GM23248 (cell line): ENCODE measurements at places on chromosomes 6 and 20. TPM values are rescaled to one million over a fixed set of nuclear protein-coding genes. Genes with fewer than 3 reads are reported as not detected.

- DNase-seq = no peak
- no peak overlapping the region for H3K4me3 ChIP-seq
- H3K36me3 ChIP-seq = peaks cover 58% of the 10 kb centered on the region
- H3K27me3 ChIP-seq = no peaks in the 10 kb centered on the region
- no peak overlapping the region for H3K27ac ChIP-seq
- peaks cover 47% of the 10 kb centered on the region for H3K4me1 ChIP-seq
These were observed 21.9 kb downstream of the FAM217A start for GRCh38 chr6:4057036-4057435.

- DNase-seq = no peak
- H3K27ac ChIP-seq = no peak overlapping the region
- H3K4me3 ChIP-seq = no peak overlapping the region
These were observed 72.3 kb downstream of the ZNF133 start for GRCh38 chr20:18360635-18361034.

DNA sequence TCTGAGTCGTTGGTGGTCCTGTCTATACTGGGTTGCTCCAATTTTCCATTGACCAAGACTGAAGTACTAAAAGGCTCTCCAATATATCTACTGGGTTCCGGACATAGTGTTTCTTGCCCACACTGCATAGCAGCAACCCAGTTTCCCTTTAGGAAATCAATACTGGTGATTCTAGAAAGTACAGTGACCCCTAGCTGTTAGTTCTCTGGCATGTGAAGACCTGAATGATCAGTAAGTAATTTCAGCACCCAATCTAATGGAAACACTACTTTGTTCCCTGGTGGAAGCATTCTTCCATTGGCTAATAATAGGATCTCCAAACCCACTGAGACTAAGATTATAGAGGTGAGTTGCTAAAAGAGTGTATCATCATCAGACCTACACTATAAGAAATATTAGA, 40.8 kb upstream of the STMND1 start:
- no peak for DNase-seq
- no peak overlapping the region for H3K4me3 ChIP-seq
- no peak overlapping the region for H3K27ac ChIP-seq
- H3K27me3 ChIP-seq = no peaks in the 10 kb centered on the region
- no peaks in the 10 kb centered on the region for H3K36me3 ChIP-seq

GRCh38 chr6:168377856-168378832, 58.6 kb upstream of the DACT2 start:
- no peaks in the 10 kb centered on the region for H3K36me3 ChIP-seq
- H3K4me3 ChIP-seq = no peak overlapping the region
- no peak for DNase-seq
- H3K27ac ChIP-seq = no peak overlapping the region
- H3K27me3 ChIP-seq = no peaks in the 10 kb centered on the region

- H3K4me3 ChIP-seq = no peak overlapping the region
- H3K36me3 ChIP-seq = no peaks in the 10 kb centered on the region
- DNase-seq = no peak
- H3K4me1 ChIP-seq = peaks cover 9% of the 10 kb centered on the region
- H3K27ac ChIP-seq = no peak overlapping the region
These were observed 10.4 kb downstream of the CD83 start for GRCh38 chr6:14128012-14128411.

- no peaks in the 10 kb centered on the region for H3K36me3 ChIP-seq
- DNase-seq = peak; percentile 91
- H3K27me3 ChIP-seq = no peaks in the 10 kb centered on the region
- H3K4me3 ChIP-seq = 0 out of 2 replicates have a peak overlapping the region, but pooled peaks have one; percentile 9
- H3K27ac ChIP-seq = peak overlapping the region; percentile 96
- H3K4me1 ChIP-seq = peaks cover 45% of the 10 kb centered on the region
These were observed 94.0 kb upstream of the HIVEP1 start for GRCh38 chr6:11917951-11918738.

GRCh38 chr20:52722926-52723688, 249.1 kb upstream of the TSHZ2 start:
- DNase-seq = no peak
- H3K4me3 ChIP-seq = no peak overlapping the region
- no peaks in the 10 kb centered on the region for H3K36me3 ChIP-seq
- no peaks in the 10 kb centered on the region; the same call in 1 of the 2 replicates for H3K27me3 ChIP-seq

- H3K27ac ChIP-seq = no peak overlapping the region
- no peaks in the 10 kb centered on the region for H3K27me3 ChIP-seq
- DNase-seq = no peak
- H3K4me1 ChIP-seq = 0 out of 2 replicates have a peak, but pooled peaks cover 9% of the 10 kb centered on the region
These were observed 158.8 kb downstream of the CDK19 start for GRCh38 chr6:110656492-110656891.

- no peak for DNase-seq
- H3K36me3 ChIP-seq = no peaks in the 10 kb centered on the region
- H3K4me1 ChIP-seq = peaks cover 13% of the 10 kb centered on the region
- no peak overlapping the region for H3K27ac ChIP-seq
- no peak overlapping the region for H3K4me3 ChIP-seq
These were observed 31.4 kb upstream of the TMEM30A start for GRCh38 chr6:75315978-75316377.

DNA sequence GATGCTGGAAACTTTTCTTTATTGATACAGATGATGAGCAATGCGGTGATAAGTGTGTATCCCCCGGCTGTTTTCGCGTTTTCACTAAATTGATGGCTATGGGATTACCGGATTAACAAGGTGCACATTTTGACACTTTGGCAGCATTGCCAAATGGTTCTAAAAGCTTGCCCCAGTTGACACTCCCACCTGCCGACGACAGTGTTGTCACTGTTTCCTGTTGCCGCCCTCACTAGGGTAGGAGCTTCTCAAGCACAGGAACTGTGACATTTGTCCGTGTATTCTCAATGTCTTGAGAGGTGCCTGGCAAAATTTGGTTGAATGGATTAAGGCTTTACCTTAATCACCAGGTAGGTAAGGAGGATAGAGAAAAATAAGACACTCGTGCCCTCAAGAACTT, 9.8 kb upstream of the MAPK13 start:
- H3K27ac ChIP-seq = no peak overlapping the region
- no peaks in the 10 kb centered on the region for H3K27me3 ChIP-seq
- no peak for DNase-seq
- H3K4me3 ChIP-seq = no peak overlapping the region

DNA sequence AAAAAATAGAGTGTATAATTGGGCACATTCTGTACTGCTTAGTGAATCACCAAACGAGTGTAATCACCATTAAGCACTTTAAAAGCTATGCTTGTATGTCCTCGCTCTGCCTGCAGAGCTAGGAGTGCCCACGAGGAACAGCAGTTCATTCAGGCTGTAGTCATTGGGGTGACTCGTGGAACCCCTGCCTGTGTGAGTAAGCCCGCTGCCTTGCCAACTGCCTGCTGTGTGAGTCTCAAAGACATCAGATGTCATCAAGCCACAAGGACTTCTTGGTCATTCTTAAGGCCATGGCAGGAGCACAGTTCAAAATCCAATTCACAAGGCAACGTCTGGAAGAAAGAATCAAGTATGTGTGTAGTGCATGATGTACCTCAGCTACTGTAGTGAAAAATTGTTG, 60.4 kb downstream of the FOXO3 start:
- peaks cover 63% of the 10 kb centered on the region for H3K4me1 ChIP-seq
- no peak overlapping the region for H3K4me3 ChIP-seq
- H3K36me3 ChIP-seq = no peaks in the 10 kb centered on the region

- no peak overlapping the region for H3K27ac ChIP-seq
- no peak overlapping the region for H3K4me3 ChIP-seq
- no peaks in the 10 kb centered on the region for H3K36me3 ChIP-seq
- no peak for DNase-seq
- H3K4me1 ChIP-seq = peaks cover 9% of the 10 kb centered on the region; the same call in 1 of the 2 replicates
These were observed 324.9 kb downstream of the ZFAND3 start for GRCh38 chr6:38144365-38144945.

- H3K27ac ChIP-seq = peak overlapping the region; percentile 54
- peak overlapping the region; percentile 19; the same call in 1 of the 2 replicates for H3K4me3 ChIP-seq
- H3K4me1 ChIP-seq = peaks cover 30% of the 10 kb centered on the region
- no peaks in the 10 kb centered on the region for H3K36me3 ChIP-seq
These were observed 13.8 kb downstream of the CCN5 start for GRCh38 chr20:44728801-44729443.

DNA sequence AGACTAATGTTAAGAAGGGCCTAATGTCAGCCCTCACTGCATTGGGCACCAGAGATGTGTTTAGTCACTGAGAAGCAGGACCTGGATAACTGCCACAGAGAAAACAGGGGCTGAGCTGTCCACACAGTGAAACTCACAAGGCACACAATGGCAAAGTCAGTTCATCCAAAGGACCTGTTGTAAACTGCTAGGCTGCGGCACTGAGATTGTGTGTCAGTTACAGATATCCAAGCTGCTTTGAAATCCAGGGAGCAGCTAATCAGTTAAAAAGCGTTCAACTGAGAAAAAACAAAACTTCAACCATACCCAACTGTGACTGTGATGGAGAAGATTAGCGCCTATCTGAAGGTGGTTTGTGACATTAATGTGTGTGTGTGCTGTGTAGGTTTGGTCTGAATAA, 27.8 kb upstream of the TMEM14A start:
- H3K27ac ChIP-seq = no peak overlapping the region
- H3K4me1 ChIP-seq = peaks cover 15% of the 10 kb centered on the region
- H3K4me3 ChIP-seq = no peak overlapping the region
- H3K27me3 ChIP-seq = no peaks in the 10 kb centered on the region

- no peak for DNase-seq
- H3K4me3 ChIP-seq = no peak overlapping the region
- no peaks in the 10 kb centered on the region for H3K4me1 ChIP-seq
These were observed 405.7 kb downstream of the LMBRD1 start for GRCh38 chr6:69391106-69391505.

DNA sequence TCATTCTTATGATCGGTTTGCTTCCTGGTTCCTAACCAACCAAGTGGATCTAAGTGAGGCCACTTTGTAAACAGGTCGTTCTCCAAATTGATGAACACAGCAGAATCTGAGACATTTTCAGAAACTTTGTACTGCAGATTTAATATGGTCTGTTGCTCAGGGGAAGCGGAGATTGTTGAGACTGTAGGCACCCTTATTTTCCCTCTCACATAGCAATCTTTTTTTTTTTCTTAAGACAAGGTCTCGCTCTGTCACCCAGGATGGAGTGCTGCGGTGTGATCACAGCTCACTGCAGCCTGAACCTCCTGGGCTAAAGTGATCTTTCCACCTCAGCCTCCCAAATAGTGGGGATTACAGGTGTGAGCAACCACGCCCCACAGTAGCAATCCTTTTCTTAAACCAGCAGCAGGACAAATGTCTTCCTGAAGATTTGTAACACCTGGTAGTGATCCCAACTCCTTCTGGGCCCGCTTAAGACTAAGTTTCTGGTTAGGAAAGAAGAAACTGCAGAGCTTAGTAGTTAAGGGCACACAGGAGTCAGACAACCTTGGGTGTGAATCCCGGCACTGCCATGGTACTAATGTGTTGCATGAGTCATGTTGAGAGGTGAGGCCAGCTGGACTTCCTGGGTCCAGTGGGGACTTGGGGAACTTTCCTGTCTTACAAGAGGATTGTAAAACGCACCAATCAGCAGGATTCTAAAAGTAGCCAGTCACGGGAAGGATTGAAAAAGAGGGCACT, 48.4 kb upstream of the EZR start:
- H3K4me1 ChIP-seq = peaks cover 15% of the 10 kb centered on the region
- H3K27ac ChIP-seq = no peak overlapping the region
- H3K36me3 ChIP-seq = no peaks in the 10 kb centered on the region
- H3K27me3 ChIP-seq = no peaks in the 10 kb centered on the region
- DNase-seq = no peak

GRCh38 chr6:121748376-121748775, 312.9 kb downstream of the GJA1 start:
- no peaks in the 10 kb centered on the region for H3K27me3 ChIP-seq
- peak; percentile 89 for DNase-seq
- H3K27ac ChIP-seq = peak overlapping the region; percentile 35
- peaks cover 13% of the 10 kb centered on the region for H3K4me1 ChIP-seq
- H3K36me3 ChIP-seq = no peaks in the 10 kb centered on the region

GRCh38 chr6:40720375-40720748, 133.2 kb upstream of the LRFN2 start:
- H3K27ac ChIP-seq = no peak overlapping the region
- H3K4me3 ChIP-seq = no peak overlapping the region
- H3K36me3 ChIP-seq = no peaks in the 10 kb centered on the region
- DNase-seq = no peak
- H3K27me3 ChIP-seq = no peaks in the 10 kb centered on the region

- H3K4me1 ChIP-seq = peaks cover 5% of the 10 kb centered on the region; the same call in 1 of the 2 replicates
- no peak overlapping the region for H3K27ac ChIP-seq
- no peaks in the 10 kb centered on the region for H3K36me3 ChIP-seq
- no peaks in the 10 kb centered on the region for H3K27me3 ChIP-seq
- peak overlapping the region; percentile 35 for H3K4me3 ChIP-seq
These were observed 253.6 kb upstream of the EXOC2 start for GRCh38 chr6:946546-946945.

GRCh38 chr20:59765599-59766177, 161.3 kb downstream of the PHACTR3 start:
- no peak overlapping the region for H3K4me3 ChIP-seq
- DNase-seq = peak; percentile 17
- no peaks in the 10 kb centered on the region for H3K36me3 ChIP-seq
- H3K27ac ChIP-seq = no peak overlapping the region
- H3K4me1 ChIP-seq = no peaks in the 10 kb centered on the region

- no peak for DNase-seq
- H3K27me3 ChIP-seq = no peaks in the 10 kb centered on the region
- H3K4me1 ChIP-seq = no peaks in the 10 kb centered on the region
- no peak overlapping the region for H3K4me3 ChIP-seq
- no peaks in the 10 kb centered on the region for H3K36me3 ChIP-seq
These were observed 4.8 kb upstream of the MOCS1 start for GRCh38 chr6:39938773-39939654.

GRCh38 chr6:99521633-99522151, 6.5 kb upstream of the USP45 start:
- H3K27me3 ChIP-seq = no peaks in the 10 kb centered on the region
- H3K27ac ChIP-seq = peak overlapping the region; percentile 88
- H3K4me1 ChIP-seq = peaks cover 11% of the 10 kb centered on the region
- peak overlapping the region; percentile 92 for H3K4me3 ChIP-seq
- peak; percentile 80 for DNase-seq
- 0 out of 2 replicates have a peak, but pooled peaks cover 6% of the 10 kb centered on the region for H3K36me3 ChIP-seq

The BPIFB4 gene
- not detected in 2 replicates for total RNA-seq

The GRIK2 gene
- total RNA-seq = 0.38 and 7.1 TPM in 2 replicates

The EYA2 gene
- 0.38 TPM in 1 of 2 replicates, not detected in the other for total RNA-seq

The MATN4 gene
- total RNA-seq = not detected in 2 replicates

The CRISP3 gene
- total RNA-seq = not detected in 2 replicates

The SLC2A10 gene
- 48.0 and 50.2 TPM in 2 replicates for total RNA-seq

The MDFI gene
- total RNA-seq = 1.4 TPM in 1 of 2 replicates, not detected in the other

The ZSCAN23 gene
- total RNA-seq = 0.32 and 0.51 TPM in 2 replicates

The TMX4 gene
- total RNA-seq = 20.4 and 27.7 TPM in 2 replicates

The DAAM2 gene
- total RNA-seq = 5.1 and 5.6 TPM in 2 replicates

The CFB gene
- 4.4 and 7.3 TPM in 2 replicates for total RNA-seq

The NKAIN4 gene
- total RNA-seq = not detected in 2 replicates

The ADAM33 gene
- total RNA-seq = 53.1 and 57.9 TPM in 2 replicates
